ENCODE measurements at places on chromosomes 2 and 18.
A peak's percentile ranks its signal among the peaks of the same experiment; 100 is the strongest.

DNA sequence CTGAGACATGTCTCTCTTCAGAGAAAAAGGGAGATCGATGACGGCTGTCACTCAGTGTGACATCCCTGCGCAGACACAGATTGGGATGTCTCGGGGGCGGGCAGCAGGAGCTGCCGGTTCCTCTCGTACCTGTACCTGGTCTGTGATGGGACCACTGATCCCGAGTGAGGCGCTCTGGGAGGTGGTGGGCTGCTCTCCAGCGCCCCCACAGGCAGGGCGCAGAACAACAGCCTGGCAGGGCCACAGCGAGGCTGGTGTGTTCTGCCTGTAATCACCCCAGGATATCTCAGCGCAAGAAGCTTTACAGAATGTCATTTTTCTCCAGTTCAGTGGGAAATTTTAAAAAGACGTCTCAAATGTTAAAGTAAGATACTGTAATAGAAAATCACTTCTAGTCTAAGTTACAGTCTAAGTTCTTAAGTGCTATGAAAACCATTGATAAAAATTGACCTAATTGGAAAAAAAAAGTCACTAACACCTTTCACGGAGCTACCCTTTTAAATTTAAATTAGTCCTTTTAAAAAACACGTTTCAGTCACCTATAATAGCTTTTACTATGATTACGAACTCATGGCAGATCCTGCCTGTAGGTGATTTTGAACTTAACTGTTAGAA, 189.8 kb downstream of the SNTG2 start:
- DNase-seq = no peak

- peak; percentile 80 for DNase-seq
Measured at GRCh38 chr2:178241844-178242551, 47.7 kb downstream of the OSBPL6 start.

GRCh38 chr2:223123855-223124610, 72.0 kb downstream of the KCNE4 start:
- no peak for DNase-seq

GRCh38 chr2:29031046-29031445, 43.3 kb downstream of the PCARE start:
- no peak for DNase-seq

- no peak for DNase-seq
Measured at GRCh38 chr2:1788478-1788959, 44.2 kb upstream of the PXDN start.
